Activated naive CD8-positive, alpha-beta T cell treated with anti-CD3 and anti-CD28 coated beads, Interleukin-2, amount 50 U/mL, for 16 hours (primary cell): ENCODE measurements at places on chromosomes 1 and 21.

DNA sequence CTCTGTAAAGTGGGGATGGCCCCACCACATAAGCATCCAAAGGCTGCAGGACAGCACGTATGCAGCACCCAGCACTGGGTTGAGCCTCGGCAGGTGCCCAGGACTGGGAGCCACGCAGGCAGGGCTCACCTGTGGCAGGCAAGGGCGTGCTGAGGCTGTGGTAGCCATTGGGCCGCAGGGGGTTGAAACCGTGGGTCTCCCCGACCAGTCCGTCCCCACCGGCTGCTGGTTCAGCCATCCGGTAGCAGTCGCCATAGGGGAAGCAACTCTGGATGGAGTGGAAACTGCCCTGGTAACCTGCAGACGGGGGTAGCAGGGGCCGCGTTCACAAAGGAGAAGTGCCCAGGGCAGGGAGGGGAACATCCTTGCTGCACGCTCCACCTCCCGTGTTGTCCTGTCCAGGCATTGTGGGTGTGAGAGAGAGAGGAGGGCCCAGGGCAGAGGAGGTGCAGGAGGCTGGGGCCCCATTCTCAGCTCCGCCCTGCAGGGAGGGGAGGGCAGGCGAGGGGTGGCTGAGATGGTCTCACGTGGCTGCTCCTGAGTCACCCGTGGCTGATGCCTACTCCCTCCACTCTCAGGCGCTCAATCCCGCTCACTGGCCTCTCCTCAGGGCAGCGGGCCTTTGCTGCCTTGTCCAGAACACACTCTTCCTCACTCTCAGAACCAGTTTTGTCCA lies 49.9 kb downstream of the DMRTB1 start:
- DNase-seq: no peak

GRCh38 chr1:21963477-21964217 lies 13.2 kb upstream of the CELA3B start:
- peak; percentile 61 for DNase-seq

DNA sequence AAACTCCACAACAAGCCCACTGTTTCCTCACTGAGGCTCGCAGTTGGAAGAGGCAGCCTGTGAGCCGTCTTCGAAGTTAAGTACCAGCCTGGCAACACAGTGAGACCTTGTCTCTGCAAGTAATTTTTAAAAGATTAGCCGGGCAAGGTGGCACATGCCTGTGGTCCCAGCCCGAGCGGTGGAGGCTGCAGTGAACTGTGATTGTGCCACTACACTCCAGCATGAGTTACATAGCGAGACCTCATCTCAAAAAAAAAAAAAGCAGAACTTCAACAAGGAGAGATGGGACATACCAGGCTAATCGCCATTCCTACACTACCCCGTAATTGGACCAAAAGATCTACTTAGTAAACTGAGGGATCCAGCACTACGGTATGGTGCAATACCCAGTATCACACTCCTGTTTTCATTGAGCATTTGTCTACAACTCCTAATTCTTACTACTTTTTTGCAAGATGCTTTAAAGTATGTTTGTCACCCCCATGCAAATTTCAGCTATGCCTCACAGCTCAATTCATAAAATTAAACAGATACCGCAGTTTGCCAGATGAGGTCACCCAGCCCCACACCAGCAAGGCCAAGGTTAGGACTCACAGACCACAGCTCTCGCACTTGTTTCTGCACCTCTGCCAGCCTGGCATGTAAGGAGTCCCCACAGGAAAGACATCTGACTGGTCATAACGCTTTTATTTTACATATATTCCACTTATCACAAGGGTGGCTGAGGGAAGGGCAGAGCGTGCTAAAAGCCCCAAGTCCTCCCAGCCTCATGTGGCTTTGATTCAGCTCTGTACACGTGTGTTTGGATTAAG lies 21.0 kb downstream of the SDE2 start:
- no peak for DNase-seq

GRCh38 chr1:224753491-224753890 lies 137.4 kb downstream of the CNIH3 start:
- DNase-seq: no peak

GRCh38 chr21:44487831-44488230 lies 32.5 kb downstream of the LRRC3 start:
- DNase-seq: no peak

DNA sequence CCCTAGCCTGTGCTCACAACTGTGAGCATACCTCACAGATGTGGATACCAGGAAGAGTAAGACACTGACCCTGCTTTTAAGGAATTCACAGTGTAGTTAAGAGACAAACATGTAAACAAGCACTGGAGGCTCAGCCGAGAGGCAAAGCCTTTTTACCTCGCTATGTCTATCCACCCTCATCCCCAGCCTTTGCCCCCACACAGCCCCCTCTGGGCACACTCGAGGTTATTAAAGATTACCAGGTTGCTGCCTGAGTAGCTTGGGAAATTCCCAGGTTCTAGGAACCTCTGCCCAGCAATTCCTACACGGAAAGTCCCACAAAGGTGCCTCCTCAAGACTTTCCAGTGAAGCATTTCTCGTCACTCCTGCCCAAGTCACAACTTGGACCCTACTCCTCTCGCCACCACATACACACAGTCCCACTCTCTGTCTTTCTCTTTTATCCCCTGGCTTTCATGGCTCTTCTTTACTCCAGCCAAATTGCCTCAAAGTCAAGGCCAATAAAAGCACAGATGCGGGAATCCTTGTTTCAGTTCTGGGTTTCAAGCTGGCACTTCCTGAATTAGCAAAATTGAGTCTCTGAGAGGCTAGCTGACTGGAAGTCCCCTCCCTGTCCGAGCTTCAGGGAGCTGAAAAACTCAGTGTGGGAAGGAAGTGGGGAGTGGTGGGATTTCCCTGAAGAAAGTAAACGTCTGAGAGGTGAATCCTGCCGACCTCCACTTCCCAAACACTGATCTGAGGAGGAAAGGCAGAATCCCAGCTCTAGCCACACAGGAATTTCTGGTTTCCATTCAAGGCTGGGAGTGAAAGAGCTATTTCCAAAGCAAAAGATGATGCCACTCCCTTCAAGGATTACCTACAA lies 7.6 kb downstream of the DENND2D start:
- no peak for DNase-seq

- DNase-seq: no peak
Measured at GRCh38 chr1:18812453-18812939, 47.0 kb downstream of the TAS1R2 start.

GRCh38 chr1:1601564-1602303 lies 1.8 kb upstream of the FNDC10 start:
- no peak for DNase-seq

DNA sequence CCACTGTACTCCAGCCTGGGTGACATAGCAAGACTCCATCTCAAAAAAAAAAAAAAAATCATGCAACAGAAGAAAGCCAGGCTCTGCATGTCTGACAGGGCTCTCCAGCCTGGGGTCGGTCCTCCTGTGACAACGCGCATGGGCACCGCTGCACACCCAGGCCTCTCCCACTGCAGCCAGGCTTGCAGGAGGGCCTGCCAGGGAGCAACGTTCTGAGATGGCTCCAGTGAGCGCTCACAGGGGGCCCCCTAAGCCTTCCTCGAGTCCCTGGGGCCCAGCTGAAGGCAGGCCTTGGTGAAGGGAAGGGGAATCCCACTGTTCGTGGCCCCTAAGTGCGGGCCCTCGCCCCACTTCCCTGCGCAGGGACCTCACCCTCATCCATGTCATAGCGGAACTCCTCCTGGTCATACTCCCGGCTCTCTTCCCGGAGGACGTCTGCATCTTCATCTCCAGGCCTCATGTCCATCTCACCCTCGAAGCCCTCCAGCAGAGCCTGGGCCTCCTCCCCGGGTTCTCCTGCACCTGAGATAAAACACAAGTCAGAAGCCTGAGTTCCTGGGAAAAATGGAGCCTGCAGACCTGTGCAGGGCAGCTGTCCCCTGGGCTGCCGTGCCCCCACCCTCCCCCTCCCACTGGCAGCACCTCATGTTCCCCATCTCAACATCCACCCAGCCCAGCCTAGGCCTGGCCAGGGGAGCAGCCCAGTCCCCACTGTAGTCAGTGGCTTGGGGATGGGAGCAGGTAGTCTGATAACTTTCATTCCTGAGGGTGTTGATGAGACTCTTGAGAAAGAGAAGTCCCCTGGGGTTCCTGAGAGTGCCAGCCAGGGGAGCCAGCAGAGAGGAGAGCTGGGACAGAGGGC lies 20.3 kb downstream of the RSPH1 start:
- no peak for DNase-seq

DNA sequence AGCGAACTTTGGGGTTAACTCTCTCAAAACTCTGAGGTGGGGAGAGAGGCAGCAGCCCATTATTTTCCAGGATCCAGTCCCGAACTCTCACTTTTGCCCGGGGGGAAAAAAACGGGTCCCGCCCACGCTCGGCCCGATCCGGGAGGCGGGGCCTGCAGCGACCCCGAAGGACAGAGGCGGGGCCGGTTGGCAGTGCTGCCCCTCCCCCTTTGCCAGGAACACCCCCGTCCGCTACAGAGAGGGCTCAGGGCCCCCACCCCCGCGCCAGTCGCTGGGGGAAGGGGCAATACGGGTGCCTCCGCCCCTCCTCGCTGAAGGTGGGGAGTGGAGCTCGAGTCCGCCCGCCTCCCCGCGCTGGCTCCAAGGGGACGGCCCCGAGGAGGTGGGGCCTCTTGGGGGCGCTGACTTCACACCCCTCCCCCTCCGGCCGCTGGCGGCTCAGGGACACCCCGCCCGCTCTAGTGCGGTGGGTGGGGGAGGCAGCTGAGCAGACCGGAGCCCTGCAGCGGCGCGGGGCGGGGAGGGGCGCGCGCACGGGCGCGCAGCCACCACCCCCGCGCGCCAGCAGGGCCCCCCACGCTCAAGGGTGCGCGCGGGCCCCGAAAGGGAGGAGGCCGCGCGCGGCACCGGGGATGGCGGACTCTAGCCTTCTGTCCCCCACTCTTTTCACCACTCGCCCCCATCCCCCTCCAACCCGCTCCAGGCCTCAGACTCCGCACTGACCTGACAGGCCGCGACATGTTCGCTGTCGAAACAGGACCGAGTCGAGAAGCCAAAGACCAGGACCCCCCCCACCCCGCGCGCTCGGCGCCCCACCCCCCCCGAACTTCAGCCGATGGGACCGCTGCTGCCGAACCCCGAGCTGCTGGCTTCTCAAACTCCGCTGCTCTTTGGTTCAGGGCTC lies 496 bp downstream of the NUCKS1 start:
- peak; percentile 95 for DNase-seq

DNA sequence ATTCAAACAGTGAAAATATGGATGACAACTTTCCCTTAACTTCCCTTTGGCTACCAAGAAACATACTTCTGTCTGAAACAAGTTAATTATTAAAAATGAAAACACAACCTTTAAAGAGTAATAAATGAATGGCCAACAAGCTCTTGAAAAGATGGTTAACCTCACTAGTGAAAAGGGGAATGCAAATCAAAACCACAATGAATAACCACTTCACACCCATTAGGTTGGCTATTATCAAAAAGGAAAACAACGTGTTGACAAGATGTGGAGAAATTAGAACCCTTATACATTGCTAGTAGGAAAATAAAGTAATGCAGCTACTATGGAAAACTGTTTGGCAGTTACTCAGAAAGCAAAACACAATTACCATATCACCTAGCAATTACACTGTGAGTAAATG lies 14.1 kb downstream of the COP1 start:
- DNase-seq: no peak

GRCh38 chr1:27525296-27526272 lies 35.6 kb upstream of the WASF2 start:
- no peak for DNase-seq

GRCh38 chr1:176957603-176958002 lies 206.9 kb downstream of the ASTN1 start:
- no peak for DNase-seq

GRCh38 chr1:3530086-3530925 lies 75.8 kb downstream of the ARHGEF16 start:
- no peak for DNase-seq

- DNase-seq: no peak
Measured at GRCh38 chr1:46653405-46653958, 14.7 kb downstream of the ATPAF1 start.

GRCh38 chr1:109751531-109752260 lies 10.9 kb upstream of the GSTM3 start:
- DNase-seq: no peak

DNA sequence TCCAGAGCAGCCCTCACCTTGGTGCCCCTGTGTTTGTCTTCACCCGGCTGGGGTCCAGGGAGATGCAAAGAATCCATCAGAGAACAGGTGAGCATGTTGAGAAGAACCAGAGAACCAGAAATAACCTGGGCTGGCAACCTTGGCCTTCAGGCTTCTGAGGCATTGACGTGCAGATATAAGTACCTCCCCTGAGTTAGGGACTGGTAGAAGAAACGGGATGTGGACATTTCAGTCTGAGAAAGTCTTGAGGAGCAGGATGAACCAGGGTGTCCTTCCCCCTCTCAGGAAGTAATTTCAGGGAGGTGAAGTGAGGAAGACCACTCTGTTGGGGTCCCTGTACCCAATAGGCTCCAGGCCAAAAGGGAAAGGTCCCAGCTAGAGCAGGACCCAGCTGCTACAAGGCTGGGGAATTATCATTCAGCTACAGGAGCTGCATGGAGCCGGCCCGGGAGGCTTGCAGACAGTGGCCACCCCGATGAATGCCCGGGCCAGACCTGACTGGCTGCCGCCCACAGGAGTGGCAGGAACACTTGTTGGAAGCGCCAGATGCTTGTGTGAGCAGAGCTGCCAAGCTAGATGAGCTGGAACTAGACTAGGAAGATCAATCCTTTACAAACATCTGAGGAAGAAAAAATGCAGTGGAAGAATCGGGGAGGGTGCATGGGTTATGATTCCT lies 1.7 kb upstream of the AURKAIP1 start:
- DNase-seq: no peak

DNA sequence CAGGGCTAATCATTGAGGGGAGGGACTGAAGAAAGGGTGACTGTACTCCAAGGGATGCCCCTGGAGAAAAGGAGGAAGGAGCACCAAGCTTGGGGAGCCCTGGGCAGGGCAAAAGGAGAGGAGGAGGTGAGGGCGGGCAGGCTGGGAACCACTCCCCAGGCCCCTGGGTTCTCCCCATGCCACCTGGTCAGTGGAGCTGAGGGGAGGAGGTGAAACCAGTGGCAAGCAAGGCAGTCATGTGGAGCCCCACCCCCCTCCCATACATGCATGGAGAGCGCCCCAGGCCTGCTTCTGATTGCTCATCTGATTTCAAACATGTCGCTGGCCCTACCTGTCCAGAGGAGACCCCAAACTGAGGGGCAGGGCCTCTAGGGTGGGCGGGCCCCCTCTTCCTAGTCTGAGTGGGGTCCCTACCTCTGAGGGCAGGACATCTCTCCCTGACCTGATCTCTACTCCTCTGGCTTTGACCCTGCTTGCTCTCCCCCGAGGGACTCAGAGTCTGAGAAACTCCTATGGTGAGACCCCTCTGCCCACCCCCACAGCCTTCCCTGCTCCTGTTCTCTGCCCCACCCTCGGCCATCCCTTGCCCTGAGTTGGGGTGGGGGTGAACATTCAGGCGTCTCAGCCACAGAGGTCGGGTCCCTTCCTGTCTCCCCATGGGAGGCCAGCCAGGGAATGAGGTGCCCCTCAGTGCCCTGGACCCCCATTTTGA lies 18.6 kb downstream of the INSRR start:
- no peak for DNase-seq

- no peak for DNase-seq
Measured at GRCh38 chr1:175120511-175120910, 52.9 kb downstream of the TNN start.
